SJCRH30 (cell line): ENCODE measurements at places on chromosomes 12 and 14. TPM values are rescaled to one million over a fixed set of nuclear protein-coding genes. Genes with fewer than 3 reads are reported as not detected.

DNA sequence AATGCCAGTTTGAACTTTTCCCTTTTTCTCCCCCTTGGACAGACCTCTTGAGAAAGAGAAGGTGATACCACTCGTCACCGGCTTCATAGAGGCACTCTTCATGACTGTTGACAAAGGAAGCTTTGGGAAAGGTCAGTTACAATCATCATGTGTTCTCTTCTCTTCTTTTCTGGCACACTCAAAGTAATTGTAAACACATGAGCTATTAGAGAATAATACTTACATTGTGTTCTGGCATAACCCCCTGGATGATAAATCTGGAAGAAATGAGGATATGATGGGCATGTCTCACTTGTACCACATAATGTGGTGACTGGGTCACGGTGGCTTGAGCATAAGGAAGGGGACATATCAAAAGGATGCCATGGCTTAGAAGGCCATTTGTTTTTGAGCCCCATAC, 20.0 kb downstream of the UTP20 start:
- no peak for DNase-seq

GRCh38 chr12:31322801-31323207, 3.1 kb downstream of the SINHCAF start:
- peak; percentile 33 for DNase-seq

DNA sequence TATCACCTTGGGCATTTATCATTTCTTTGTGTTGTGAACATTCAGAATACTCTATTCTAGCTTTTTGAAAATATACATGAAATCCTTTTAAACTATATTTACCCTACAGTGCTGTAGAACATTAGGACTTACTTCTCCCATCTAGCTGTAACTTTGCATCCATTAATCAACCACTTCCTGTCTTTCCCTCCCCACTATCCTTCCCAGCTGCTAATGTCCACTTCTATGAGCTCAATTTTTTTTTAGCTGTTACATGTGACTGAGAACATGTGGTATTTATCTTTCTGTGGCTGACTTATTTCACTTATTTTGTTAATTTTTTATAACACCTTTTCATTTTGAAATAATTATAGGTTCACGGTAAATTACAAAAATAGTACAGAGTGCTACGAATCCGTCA, 136.0 kb downstream of the LMNTD1 start:
- DNase-seq: no peak

DNA sequence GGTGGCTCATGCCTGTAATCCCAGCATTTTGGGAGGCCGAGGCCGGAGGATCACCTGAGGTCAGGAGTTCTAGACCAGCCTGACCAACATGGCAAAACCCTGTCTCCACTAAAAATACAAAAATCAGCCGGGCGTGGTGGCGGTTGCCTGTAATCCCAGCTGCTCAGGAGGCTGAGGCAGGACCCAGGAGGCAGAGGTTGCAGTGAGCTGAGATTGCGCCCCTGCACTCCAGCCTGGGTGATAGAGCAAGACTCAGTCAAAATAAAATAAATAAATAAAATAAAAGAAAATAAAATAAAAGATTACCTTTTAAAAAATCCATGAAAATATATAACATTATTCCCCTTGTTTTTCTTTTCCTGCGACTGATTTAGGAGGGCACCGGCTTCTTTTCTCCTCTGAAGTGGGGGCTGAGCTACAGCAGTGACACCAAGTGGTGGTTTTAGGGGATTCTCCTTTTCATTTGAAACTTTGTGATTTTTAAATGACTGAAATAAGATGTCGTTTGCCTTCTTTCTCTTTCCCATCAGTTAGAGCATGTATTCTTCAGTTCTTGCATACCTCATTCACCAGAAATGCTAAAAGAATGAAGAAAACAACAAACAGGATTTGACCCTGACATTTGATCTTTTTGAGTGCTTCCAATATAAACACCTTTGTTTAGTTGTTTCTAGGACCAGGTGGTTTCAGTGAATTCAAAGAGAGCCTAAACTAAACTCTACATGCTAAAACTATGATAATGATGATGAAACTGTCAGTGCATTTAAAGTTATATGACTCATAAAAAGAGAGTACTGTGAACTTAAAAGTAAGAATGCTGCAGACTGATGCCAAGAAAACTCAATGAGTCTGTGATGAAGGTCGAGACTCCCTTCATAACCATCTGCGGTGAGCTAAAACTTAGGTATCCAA, 22.6 kb upstream of the PKP2 start:
- peak; percentile 44 for DNase-seq

DNA sequence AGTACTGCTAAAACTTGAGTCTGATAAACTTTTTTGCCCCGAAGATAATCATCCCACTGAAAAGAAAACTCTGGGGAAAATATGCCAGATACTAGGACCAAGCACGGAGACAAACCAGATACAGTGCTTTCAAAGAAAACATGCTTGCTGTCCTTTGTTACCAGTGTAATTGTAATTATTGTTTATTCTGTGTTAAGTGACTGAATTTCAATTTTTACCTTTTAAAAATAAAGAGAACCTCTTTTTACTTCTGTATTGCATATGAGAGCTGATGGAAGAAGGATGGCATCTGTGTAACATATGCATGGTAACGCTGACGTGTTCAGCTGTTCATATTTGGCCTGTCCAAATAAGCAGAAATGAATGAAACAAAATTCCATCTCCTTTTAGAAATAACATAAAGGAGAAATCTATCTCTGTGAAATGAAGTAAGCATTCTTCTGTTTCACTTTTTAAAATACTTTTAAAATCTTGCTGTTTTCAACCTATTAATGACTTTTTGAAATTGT, 22.5 kb downstream of the SLC35E3 start:
- DNase-seq: no peak

- no peak for DNase-seq
Observed at GRCh38 chr12:11767798-11768197, 118.3 kb downstream of the ETV6 start.

DNA sequence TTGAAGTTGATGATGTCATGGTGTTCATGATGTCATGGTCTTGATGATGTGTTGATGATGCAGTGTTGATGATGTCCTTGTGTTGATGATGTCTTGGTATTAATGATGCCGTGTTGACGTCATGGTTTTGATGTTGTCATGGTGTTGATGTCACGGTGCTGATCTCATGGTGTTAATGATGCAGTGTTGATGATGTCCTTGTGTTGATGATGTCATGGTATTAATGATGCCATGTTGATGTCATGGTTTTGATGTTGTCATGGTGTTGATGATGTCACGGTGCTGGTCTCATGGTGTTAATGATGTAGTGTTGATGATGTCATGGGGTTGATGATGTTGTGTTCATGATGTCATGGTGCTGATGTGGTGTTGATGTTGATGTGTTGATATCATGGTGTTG, 48.0 kb upstream of the RIMBP2 start:
- DNase-seq: peak; percentile 13

Gene ADCY4
- 0.03 TPM in 1 of 2 replicates, not detected in the other for total RNA-seq

Gene IRF2BPL
- 21.7 and 23.5 TPM in 2 replicates for total RNA-seq
